LHCN-M2 (cell line): ENCODE measurements at places on chromosomes 6 and 20.

DNA sequence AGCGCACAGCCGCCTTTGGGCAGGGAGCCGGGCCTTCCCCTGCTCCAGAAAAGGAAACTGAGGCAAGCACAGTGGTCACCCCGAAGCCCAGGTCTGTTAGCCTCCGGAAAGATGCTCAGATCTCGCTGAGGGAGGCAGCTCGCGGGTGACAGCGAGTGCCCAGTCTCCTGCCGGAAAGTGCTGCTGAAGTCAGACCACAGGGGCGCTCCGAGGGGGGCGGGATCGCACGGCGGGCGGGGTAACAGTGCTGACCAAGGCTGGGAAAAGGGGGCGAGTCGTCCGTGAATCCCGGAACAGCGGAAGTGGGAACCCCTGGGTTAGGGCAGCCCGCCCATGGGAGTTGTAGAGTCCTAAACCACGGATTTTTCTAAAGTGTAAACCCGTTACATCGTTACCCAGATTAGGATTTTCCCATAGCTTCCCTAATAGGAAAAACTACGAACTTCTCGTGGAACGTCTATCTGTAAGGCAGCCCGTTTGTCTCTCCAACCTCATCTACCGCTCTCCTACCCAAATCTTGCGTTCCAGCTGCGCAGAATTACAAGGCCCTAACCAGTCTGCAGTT is 504 bp downstream of the VPS16 start:
- peak; percentile 67 for DNase-seq

- DNase-seq = peak; percentile 13
Measured at GRCh38 chr6:107179004-107179403, 63.7 kb upstream of the BEND3 start.

GRCh38 chr20:35598476-35598875 is 17.2 kb upstream of the SPAG4 start:
- no peak for DNase-seq

DNA sequence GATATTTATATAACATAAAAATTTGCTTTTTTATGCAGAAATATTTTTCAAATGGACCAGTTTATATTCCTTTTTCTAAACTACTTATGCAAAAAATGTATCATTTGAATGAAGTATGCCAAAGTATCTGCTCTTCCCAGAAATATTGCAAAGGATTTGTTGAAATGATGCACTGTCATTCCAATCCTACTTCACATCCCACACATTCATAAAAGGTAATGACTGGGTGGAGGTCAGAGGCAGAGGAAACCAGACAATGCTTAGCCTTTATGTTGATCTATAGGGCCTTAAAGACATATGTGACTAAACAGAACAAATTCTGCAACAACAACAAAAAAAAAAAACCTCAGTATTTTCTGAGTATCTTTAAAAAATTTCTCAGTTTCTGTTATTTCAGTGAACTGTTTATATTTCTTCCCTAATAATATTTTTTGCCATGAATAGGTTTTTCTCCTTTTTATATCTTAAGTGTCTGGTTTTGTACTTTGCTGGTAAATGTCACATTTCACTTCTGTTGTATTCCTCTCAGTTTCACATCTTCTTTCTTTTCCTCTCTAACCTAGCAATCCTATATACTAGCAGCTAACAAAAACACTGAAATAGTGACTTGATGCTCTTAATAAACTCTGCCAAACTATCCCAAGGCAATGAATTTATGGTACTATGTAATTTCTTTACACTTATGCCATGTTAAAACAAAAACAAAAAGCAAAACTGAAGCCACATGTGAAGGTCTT is 374.1 kb downstream of the BCKDHB start:
- DNase-seq = no peak

GRCh38 chr20:30502670-30503069 is 754.8 kb upstream of the DEFB115 start:
- no peak for DNase-seq

- DNase-seq = no peak
Measured at GRCh38 chr20:38889792-38890496, 36.3 kb upstream of the FAM83D start.

DNA sequence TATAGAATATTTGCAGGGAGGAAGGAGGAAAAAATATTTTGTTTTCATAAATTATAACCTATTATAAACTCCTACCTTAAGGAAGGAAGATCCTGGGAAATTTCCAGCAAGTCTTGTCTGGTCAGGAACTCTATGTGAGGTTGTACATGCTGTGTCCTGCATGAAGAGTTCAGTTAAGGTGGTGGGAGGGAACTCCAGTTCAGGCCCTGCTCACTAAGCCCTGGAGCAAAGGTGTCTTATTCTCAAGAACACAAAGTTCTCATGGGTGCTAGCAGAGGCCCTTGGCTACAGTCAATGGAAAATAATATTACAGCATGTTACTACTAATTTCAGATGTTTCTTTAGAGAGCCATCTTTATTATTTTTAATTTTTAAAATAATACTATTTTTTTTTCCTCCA is 3.8 kb upstream of the OGFRL1 start:
- DNase-seq = no peak

DNA sequence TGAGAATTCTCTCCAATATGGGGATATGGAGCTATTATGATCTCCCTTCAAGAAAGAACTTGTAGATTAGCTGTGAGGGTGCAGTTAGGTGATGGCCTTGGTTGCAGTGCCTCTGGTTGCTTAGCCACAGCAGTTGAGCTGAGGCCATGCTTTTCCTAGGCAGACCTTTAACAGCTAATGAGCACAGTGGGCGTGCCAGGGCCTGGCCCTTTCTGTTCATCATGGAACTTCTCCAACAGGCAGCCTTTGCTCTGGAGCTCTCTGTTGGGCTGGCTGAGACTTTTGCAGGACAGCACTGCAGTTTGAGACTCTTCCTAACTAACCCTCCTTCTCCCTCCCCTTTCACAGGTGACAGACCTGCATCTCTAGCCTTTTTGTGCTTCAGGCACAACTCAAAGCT is 39.7 kb upstream of the TMEM170B start:
- DNase-seq = no peak

DNA sequence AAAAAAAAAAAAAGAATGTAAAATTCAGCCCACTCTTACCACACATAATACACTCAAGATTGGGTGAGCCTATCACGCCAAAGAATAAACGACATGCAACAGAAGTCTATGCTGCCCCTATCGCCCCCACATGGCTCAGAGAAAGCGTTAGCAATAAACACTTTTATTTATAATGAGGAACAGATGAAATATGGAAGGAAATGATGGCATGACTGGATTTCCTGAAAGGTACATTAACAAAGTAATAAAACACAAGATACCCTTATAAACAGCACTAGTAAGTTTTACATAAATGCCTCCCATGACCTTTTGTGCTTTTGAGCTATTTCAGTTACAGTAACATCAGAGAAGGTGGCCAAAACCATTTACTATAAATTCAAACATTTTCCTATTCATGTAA is 71.4 kb upstream of the SCAF8 start:
- no peak for DNase-seq

DNA sequence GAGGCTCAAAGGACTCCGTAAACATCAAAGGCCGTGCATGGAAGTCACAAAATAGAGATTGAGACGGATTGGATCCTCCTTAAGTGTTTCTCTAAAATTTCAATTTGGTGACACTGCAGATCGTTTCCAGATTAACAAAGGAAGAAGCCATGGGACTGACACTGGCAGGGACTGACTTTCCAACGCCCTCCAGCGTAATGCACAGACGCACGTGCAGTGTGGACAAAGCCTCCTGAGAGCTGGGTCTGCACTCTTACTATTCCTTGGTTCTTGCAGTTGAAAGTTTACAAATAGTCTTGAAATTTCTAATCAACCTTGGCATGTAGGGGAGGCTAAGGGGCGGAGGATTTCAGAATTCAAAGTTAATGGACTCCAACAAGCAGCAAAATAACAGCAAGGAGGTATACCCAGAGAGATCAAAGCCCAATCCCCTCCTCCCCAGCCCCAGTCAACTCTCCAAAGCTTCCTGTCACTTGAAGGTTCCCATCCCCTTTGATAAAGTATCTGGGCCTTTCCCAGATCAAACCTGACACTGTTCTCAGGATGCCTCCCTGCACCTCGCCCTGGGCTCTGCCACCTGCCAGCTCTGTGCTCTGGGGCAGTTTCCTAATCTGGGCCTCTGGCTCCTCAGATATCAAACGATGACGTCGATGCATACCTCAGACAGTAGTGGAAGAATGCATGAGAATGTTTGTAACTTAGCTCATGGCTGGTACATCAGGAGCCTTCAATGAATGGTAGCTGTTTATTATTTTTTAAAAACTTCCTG is 106.5 kb upstream of the TRAF3IP2 start:
- peak; percentile 53 for DNase-seq

- no peak for DNase-seq
Measured at GRCh38 chr6:49025273-49026240, 437.5 kb downstream of the MMUT start.

DNA sequence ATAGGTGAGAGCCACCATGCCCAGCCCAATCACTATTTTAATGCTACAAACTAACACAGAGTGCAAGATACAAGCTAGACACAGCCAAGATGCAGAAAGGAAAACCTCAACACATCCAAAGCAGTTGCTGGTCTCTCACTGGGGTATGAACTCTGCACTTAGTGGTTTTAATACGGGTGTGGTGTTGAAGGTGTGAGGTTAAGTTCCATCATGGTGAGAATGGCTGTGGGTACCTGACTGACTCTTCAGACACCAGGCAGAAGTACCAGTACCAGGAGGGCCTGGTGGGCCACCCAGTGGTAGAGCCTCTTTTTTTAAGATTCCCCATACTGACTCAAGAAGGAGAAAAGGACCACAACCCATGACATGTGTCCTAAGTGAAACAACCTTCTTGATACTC is 13.0 kb downstream of the GNAS-AS1 start:
- no peak for DNase-seq

DNA sequence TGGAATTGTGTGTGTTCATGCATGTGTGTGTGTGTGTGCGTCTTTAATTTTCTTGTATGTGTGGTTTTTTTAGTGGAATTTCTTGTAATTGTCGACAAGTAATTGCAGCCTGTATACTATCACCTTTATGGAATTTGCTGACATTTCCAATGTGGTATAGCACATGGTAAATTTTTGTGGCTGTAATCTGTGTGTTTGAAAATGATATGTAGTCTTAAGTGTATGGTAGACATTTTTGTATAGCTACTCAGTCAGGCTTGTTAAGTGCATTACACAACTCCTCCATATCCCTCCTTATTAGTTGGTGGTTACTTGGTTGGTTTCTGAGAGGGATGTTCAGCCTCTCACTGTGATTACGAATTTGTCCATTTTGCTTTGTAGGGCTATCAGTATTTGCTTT is 384.5 kb upstream of the HSF2 start:
- DNase-seq = peak; percentile 46
